ENCODE measurements at places on chromosomes 1 and 21.
A peak's percentile ranks its signal among the peaks of the same experiment; 100 is the strongest.

DNA sequence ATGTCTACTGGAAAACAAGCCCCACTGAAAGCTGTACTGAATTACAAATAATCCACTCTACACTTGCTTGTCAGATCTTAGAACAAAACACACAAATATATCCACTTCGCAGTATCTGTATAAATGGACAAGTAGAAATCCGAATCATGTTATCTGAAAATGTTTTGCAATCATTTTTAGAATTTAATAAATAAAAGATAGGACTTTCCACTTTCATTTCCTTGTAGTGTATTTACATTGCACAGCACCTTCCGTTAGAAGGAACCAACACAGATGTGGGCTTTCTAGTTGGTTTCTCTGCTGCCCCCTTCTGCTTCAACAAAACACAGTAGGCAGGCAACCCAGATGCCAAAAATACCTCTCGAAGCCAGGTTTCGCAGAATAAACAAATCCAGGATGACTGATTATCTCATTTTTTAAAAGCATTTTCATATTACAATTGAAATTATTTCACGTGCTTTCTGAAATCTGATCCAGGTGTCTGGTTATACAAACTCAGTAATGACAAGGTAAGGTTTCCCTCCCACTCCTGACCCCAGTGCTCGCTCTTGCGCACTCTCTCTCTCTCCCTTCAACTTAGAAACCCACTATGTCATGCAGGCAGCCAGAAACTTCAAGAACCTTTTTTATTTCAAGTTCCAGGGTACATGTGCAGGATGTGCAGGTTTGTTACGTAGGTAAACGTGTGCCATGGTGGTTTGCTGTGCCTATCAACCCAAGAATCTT, 389.9 kb downstream of the SMYD3 start:
- DNase-seq = peak; percentile 44

DNA sequence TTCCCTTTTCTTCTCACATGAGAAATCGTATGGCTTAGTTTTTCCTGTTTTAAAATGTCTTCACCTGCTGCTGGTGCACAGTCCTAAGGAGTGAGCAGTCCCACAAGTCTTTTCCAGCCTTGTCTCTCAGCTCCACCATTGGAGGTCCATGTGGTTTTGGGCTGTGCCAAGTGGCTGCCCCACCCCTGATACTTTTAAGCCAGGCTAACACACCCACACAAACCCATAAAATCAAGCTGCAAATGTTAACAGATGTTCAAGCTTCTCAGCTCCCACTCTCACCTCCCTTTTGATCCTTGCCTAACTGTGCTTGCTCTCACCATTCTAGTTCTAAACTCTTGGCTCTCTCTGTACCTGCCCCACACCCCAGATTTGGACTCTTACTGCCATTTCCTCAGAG, 74.5 kb upstream of the COL24A1 start:
- DNase-seq = peak; percentile 9

- DNase-seq = no peak
Observed at GRCh38 chr1:193661385-193661784, 475.0 kb upstream of the B3GALT2 start.

DNA sequence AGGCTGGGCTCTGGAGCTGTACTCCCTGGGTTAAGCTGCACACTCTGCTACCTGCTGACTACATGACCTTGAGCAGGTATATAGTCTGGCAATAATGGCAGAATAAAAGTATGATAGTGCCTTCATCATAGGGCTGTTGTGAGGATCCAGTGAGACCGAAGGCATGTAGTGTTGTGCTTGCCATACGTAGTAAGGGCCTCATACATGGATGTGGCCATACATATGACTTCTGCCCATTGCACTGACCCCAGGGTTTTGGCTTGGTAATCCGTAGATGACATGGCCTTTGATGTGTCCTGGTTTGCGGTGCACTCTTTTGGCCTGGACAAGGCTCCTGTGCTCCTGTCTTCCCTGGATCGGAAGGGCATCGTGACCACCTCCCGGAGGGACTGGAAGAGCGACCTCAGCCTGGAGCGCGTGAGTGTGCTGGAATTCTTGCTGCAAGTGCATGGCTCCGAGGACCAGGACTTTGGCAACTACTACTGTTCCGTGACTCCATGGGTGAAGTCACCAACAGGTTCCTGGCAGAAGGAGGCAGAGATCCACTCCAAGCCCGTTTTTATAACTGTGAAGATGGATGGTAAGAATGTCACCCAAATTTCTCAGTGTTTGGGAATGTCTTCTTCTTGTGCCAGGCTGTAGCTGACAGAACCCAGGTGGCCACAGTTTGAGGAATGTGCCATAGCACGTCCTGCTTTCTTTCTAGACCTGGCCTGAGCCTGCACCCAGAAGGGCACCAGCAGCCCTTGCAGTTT, 17.0 kb upstream of the CD101 start:
- no peak for DNase-seq

DNA sequence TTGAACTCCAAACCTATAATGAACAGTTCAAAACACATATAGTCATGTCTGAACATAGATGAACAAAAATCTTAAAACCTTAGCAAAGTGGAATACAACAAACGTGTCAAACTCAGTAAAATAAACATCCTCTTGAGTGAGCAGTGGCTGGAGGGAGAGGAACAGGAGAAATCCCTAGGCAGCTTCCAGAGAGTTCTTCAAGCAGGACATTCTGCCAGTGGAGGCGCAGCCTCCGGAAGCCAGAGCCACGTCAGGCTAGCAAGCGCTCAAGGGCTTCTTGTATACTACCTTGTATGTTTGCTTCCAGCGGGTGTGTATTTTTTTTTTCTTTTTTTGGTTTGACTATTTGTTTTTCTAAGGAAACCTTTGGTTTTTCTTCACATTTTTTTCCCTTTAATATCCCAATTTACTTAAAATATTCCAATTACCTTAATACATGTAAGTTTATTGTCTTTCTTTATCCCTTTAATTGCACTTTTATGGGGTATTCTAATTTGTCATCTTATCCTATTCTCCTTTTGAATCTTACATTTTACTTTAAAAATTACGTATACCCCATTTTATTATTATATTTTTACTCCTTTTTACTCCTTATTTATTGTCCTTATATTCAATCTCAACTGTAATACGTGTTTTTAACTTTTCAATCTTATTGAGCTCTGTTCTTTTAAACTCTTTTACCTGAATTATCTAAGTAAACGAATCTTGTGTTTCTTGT, 42.0 kb downstream of the COLGALT2 start:
- DNase-seq = no peak

GRCh38 chr1:200252531-200252930, 157.3 kb downstream of the ZNF281 start:
- peak; percentile 74 for DNase-seq

GRCh38 chr1:237012788-237013383, 8.6 kb upstream of the MT1HL1 start:
- DNase-seq = no peak

DNA sequence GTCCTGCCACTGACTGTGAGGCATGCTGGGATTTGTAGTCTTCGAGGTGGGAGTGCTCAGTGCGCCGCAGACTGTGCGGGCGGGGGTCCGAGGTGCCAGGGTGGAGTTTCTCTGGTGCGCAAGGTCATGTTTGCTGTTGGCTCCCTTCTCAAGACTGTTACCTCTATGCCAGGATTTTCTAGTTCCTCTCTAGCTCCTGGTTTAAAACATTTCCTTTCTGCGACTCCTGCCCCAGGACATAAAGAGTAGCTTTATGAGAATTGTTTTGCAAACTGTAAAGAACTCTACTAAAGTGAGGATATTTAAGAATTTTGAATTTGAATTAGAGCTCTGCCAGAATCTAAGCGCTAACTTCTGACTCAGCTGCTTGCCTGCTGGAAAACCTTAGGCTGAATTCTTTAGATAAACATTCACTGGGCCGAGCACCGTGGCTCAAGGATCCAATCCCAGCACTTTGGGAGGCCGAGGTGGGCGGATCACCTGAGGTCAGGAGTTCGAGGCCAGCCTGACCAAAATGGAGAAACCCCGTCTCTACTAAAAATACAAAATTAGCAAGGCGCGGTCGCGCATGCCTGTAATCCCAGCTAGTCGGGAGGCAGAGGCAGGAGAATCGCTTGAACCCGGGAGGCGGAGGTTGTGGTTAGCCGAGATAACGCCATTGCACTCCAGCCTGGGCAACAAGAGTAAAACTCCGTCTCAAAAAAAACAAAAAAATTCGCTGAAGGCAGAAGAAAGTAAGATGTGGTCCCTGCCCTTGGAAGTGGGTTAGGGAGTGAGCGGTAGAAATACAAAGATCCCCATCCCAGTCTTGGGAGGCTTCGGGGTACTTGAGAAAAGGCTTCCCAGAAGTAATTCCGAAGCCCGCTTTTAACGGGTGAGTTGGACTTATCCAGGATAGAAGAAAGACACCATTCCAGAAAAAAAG, 992 bp upstream of the USP48 start:
- DNase-seq = no peak

- no peak for DNase-seq
Observed at GRCh38 chr1:59307591-59307990, 10.7 kb downstream of the FGGY start.

DNA sequence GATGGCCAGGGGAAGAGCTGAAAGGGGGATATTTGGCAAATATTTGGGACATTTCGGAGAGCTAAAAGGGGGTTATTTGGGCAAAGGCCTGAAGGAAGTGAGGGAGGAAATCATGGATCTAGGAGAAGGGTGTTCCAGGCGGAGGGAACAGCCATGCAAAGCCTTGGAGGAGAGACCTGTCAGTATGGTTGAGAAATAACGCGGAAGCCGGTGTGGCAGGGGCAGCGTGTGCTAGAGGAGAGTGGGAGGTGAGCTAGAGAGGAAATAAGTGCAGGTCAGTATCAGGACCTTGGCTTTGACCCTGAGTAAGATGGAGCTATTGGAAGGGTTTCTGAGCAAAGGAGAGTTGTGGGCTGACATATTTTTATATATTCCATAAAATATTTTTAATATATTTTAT, 3.0 kb downstream of the CTRC start:
- DNase-seq = no peak

- DNase-seq = no peak
Observed at GRCh38 chr1:226827458-226827857, 43.0 kb upstream of the PSEN2 start.

GRCh38 chr1:201715801-201716741, 112.9 kb upstream of the IPO9 start:
- DNase-seq = no peak

GRCh38 chr1:7705048-7705907, 65.8 kb upstream of the VAMP3 start:
- DNase-seq = no peak

GRCh38 chr1:224266915-224267856, 62.8 kb downstream of the NVL start:
- no peak for DNase-seq

DNA sequence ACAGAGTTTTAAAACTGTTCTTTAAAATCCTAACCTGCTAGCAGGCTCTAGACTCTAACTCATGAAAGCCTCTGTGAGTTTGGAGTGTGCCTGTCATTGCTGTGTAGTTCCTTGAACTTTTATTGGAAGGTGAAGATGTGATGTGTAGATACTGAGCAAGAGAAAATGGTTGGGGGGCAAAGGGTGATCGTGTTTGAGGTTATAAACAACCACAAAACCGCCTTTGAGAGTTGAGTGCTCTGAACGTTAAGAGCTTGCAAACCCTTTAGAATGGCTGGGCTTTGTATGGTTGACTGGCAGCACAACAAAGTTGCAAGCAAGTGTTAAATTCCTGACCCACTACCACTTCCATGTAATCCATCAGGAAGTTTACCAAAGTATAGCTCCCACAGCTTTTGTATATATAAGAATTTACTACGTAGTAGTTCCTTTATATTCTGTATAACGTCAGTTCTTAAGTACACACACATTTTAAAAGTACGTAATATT, 19.6 kb downstream of the BACE2 start:
- DNase-seq = no peak

GRCh38 chr1:246142320-246142893, 364.7 kb downstream of the SMYD3 start:
- peak; percentile 96 for DNase-seq

DNA sequence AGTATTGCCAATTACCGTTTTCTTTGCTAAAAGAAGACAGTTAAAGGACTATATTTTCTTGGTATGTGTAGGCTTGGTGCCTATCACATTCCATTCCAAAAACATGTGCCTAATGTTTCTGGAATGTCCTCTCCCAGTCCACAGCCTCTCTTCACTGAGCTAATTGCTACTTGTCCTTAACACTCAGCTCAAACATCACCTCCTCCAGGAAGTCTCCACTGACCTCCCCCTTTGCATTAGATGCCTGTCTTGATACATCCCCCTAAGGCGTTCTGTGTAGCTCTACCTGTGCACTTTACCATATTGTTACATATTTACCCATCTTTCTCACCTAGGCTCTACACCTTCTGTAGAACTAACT, 195.6 kb upstream of the CAMK1G start:
- DNase-seq = peak; percentile 76

DNA sequence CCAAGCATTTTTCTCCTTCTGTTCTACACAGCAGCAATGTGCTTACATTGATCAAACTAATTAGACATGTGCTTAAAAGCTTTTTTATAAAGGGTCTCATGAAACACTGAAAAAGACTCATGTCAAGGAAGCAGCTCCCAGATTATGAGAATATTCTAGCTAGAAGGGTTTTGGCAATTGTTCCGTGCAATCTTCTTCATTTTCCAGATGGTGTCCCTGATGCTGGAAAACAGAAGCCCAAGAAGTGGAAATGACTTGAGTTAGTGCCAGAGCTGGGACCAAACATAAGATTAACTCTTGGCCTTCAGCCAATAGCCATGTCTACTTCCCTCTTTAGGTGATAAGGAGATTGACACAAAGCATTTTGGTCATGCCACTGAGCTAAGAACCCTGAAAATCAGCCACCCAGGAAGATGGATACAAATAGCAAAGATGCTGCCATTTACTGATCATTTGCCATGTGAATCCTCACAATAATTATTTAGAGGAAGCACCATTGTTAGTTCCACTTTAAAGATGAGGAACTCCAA, 110.8 kb downstream of the MATN1 start:
- no peak for DNase-seq

DNA sequence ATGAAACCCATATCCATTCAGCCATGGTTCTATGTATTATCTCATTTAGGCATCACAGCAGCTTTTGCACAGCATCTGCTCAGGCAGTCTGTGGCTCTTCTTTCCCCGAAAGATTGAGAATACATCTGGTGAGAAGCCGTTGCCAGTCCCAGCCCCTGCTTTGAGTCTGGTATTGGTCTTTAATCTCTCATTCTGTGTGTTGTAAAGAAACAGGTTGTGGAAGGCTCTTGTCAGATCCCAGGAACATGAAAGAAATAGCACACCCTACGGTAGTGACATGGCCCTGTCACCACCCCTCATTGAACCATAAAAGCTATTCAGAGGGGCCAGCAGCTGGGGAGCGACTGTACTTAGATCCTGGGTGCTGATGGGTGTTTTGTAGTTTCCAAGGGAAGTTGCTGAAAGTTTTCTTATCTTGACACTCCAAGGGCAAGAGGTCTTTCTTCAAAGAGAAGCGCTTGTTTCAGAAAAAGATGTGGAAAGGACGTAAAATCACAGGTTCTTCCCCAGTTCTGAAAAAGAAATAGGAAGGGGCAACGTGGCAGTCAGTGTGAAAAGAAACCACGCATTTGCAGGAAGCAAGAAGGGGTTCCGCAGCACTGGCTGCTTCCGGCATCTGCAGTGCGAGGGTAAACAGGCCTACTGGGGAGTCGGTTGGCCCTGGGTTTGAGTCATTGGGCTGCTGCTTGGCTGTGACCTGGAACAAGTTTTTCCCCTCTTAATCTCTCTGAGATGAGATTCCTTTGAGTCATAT, 145.0 kb downstream of the DHRS3 start:
- peak; percentile 50 for DNase-seq
